ENCODE measurements at places on chromosomes 2 and 18. TPM values are rescaled to one million over a fixed set of nuclear protein-coding genes. Genes with fewer than 3 reads are reported as not detected.

RFTN2 gene
- total RNA-seq, result 3.8 TPM

USP40 gene
- 16.6 TPM for total RNA-seq

EDAR gene
- total RNA-seq, result not detected

CTAGE1 gene
- 0.09 TPM for total RNA-seq

CCDC150 gene
- 4.2 TPM for total RNA-seq

SIGLEC15 gene
- not detected for total RNA-seq
